SJCRH30 (cell line): ENCODE measurements at places on chromosomes 2 and 18. TPM values are rescaled to one million over a fixed set of nuclear protein-coding genes. Genes with fewer than 3 reads are reported as not detected.

GRCh38 chr2:85853499-85854165 lies 35.2 kb downstream of the ST3GAL5 start:
- H3K4me3 ChIP-seq: no peak overlapping the region
- no peaks in the 10 kb centered on the region for H3K4me1 ChIP-seq
- no peak overlapping the region for H3K27ac ChIP-seq
- no peaks in the 10 kb centered on the region for H3K27me3 ChIP-seq
- H3K36me3 ChIP-seq: peaks cover 84% of the 10 kb centered on the region
- no peak for DNase-seq

DNA sequence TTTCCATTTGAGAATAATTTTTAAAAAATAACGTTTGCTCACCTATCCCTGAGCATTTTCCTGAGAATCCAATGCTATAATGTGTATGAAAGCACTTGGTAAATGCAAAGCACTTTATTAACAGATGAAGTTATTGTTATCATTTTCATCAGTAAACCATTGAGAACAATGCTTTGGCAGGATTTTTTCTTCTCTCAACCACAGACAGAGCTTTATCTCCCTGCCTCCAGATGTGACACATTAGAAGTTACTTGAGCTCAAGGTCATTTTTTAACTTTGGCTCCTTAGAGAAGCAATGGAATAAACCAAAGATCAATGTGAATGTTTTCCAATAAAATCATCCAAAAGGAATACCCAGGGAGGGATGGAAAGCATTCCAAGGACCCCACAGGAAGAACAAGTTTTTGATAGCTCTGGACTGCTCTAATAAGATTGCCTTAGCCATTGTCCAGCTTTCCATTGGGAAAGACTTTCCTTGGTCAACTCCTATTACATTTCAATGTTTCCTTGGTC lies 118.9 kb upstream of the NT5C1B start:
- no peaks in the 10 kb centered on the region for H3K27me3 ChIP-seq
- no peak overlapping the region for H3K4me3 ChIP-seq
- H3K4me1 ChIP-seq: no peaks in the 10 kb centered on the region; the same call in 1 of the 2 replicates
- no peaks in the 10 kb centered on the region for H3K36me3 ChIP-seq
- DNase-seq: no peak
- H3K27ac ChIP-seq: no peak overlapping the region

TXNL4A gene
- 59.4 and 60.7 TPM in 2 replicates for total RNA-seq

- no peak overlapping the region for H3K4me3 ChIP-seq
- H3K36me3 ChIP-seq: no peaks in the 10 kb centered on the region
- no peak for DNase-seq
- H3K27ac ChIP-seq: no peak overlapping the region
These were observed 117.4 kb downstream of the CDCA7 start for GRCh38 chr2:173472112-173472511.

DNA sequence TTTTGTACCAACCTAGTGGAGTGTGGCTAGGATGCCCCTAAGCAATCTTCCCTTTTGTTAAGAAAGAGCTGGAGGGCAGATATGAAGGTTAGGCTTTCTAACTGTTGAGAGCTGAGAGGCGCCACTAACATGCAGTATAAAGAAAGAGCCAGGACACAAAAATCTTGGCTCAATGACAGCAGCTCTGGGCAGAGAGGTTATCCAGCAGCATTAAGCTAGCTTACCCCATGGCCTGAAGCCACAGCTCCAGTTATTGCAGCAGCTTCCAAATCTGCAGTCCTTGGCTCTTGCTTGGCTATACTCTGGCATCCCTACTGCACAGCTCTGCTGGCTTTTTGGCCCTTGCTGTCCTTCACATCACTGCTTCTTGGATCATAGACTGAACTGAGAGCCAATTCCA lies 213.4 kb downstream of the GPD2 start:
- H3K27me3 ChIP-seq: no peaks in the 10 kb centered on the region
- H3K4me3 ChIP-seq: no peak overlapping the region
- DNase-seq: peak; percentile 16
- H3K27ac ChIP-seq: no peak overlapping the region

- H3K36me3 ChIP-seq: peaks cover 19% of the 10 kb centered on the region
- DNase-seq: no peak
- no peak overlapping the region for H3K27ac ChIP-seq
- no peaks in the 10 kb centered on the region for H3K27me3 ChIP-seq
- no peak overlapping the region for H3K4me3 ChIP-seq
- H3K4me1 ChIP-seq: no peaks in the 10 kb centered on the region; the same call in 1 of the 2 replicates
These were observed 44.8 kb downstream of the REL start for GRCh38 chr2:60925994-60926740.

DNA sequence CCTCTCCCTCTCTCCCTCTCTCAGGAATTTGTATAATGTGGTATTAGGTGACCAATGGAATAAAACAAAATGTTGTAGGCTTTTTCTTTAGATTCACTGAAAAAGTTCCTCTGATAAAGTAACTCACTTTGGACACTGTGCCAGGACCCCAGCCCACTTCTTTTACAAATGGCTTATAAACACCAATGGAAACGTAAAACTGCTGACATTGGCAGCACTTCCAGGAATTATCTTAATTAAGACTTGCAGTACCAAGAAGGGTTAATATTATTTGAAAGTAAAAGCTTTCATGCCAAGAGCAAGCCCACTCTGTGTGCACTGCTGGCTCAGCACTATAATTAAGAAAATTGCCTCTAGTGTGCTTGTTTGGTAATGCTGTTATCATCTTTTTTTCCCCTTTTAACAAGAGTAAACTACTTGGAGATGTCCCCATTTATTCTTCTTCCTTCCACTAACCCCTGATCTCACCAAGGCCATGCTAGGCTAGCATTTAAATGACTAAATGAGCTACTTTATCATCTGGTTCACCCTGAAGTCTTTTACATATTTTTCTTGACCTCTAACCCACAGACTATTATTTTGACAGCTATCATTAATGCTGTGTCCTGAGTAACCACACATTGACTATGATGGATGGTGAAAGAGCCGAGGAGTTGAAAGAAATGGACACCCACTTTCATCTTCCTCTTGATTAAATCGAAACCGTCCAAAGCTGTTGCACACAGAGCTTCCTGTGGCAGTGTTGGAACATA lies 232.2 kb upstream of the ETAA1 start:
- no peak for DNase-seq
- H3K27me3 ChIP-seq: no peaks in the 10 kb centered on the region
- H3K4me1 ChIP-seq: no peaks in the 10 kb centered on the region
- H3K27ac ChIP-seq: no peak overlapping the region
- H3K36me3 ChIP-seq: no peaks in the 10 kb centered on the region

DNA sequence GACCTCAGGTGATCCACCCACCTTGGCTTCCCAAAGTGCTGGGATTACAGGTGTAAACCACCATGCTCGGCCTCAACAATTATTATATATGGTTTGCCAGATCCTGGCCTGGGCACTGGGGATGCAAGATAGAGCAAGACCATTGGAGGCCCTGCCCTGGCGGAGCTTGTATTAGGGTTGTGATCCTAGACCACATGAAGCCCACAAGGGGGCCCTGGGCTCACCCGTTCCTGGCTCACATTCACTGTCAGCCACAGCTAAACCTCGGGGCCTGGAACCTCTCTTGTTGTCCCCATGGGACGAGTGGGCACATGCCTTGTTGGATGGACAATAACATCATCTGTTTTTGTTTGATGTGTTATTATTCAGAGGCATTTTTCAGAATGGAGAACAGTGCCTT lies 14.9 kb downstream of the HPCAL1 start:
- no peak for DNase-seq
- no peaks in the 10 kb centered on the region for H3K4me1 ChIP-seq
- H3K27ac ChIP-seq: no peak overlapping the region
- H3K27me3 ChIP-seq: no peaks in the 10 kb centered on the region
- H3K36me3 ChIP-seq: no peaks in the 10 kb centered on the region

DNA sequence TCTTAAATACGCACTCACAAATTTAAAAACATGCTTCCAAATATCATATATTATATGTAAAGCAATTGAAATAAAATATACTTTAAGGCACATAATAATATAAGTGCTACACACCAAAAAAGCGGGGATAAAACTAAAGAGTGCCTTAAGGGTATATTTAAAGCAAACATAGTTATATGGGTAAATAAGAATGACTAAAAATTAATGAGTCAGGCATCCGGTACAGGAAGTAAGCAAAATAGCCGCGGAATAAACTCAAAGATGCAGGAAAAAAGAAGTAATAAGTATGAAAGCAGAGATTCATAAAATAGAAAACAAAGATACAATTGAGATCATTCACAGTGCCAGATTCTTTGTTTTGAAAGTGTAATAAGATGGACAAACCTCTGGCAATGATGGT lies 503.5 kb upstream of the SOX11 start:
- H3K4me1 ChIP-seq: no peaks in the 10 kb centered on the region
- H3K27ac ChIP-seq: no peak overlapping the region
- no peaks in the 10 kb centered on the region for H3K27me3 ChIP-seq
- H3K4me3 ChIP-seq: no peak overlapping the region
- DNase-seq: no peak
- no peaks in the 10 kb centered on the region; the same call in 1 of the 2 replicates for H3K36me3 ChIP-seq

- H3K36me3 ChIP-seq: peaks cover 3% of the 10 kb centered on the region; the same call in 1 of the 2 replicates
- no peaks in the 10 kb centered on the region for H3K27me3 ChIP-seq
- no peak overlapping the region for H3K27ac ChIP-seq
- H3K4me1 ChIP-seq: 0 out of 2 replicates have a peak, but pooled peaks cover 4% of the 10 kb centered on the region
- no peak for DNase-seq
These were observed 120.9 kb upstream of the TTN start for GRCh38 chr2:178928077-178928476.

GRCh38 chr18:4385876-4386275 lies 69.2 kb downstream of the DLGAP1 start:
- H3K27ac ChIP-seq: no peak overlapping the region
- DNase-seq: no peak
- H3K27me3 ChIP-seq: no peaks in the 10 kb centered on the region
- no peaks in the 10 kb centered on the region for H3K4me1 ChIP-seq
- no peak overlapping the region for H3K4me3 ChIP-seq

- H3K27ac ChIP-seq: no peak overlapping the region
- H3K4me3 ChIP-seq: no peak overlapping the region
These were observed 50.4 kb downstream of the LDLRAD4 start for GRCh38 chr18:13269013-13269280.

ANKRD36 gene
- 15.4 and 27.1 TPM in 2 replicates for total RNA-seq

DNA sequence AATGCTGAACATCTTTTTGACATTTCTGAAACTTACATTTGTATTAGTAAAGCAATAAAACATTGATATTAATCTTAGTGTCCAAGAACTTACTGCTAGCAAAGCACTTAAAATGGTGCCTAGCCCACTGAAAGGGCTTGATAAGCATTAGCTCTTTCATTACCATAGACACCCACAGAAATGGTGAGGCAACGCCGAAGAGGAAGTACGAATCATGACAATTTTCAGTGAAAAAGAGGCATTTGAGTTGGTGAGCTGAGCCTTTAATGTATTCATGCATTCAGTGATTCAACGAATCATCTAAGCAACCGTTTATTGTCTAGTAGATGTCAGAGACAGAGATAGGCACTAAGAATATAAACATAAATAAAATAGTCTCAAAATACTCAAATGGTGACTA lies 101.1 kb downstream of the PIGN start:
- H3K4me1 ChIP-seq: no peaks in the 10 kb centered on the region
- no peak for DNase-seq
- no peak overlapping the region for H3K4me3 ChIP-seq
- no peaks in the 10 kb centered on the region for H3K27me3 ChIP-seq

NEU2 gene
- total RNA-seq: not detected in 2 replicates

DNA sequence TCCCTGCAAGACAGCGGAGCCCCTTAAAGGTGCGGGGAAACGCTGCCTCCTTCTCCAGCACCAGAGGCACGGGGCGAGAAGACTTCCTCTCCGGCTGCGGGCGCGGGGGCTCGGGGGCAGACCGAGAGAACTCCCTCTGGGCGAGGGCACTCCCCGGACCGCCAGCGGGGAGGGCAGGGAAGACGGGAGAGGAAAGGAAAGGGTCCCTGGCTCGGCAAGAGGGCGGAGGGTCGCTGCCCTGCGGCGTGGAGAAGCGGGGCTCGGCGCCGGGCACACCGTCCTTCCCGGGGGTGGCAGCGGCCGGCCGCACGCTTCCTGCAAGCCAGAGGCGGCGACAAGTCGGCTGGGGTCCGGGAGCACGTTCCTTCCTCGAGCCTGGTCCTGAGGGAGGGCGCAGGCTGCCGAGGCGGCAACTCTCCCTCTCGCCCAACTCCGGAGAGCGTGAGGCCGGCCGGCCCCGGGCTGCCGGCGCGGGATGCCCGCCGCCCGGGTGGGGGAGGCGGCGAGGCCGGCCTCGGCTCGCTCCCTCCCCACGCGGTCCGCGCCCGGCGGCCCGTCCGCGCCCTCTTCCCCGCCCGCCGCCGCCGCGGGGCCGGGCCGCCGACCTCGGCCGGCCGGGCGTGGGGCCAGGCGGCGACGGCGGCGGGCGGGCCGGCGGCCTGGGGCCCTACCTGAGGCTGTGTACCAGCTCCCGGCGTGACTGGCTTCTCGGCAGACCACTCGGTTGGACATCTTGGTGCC lies 1.1 kb downstream of the MEMO1 start:
- peak overlapping the region; percentile 44 for H3K27ac ChIP-seq
- peak overlapping the region; percentile 85 for H3K4me3 ChIP-seq
- H3K36me3 ChIP-seq: 0 out of 2 replicates have a peak, but pooled peaks cover 4% of the 10 kb centered on the region
- no peaks in the 10 kb centered on the region for H3K27me3 ChIP-seq
- DNase-seq: peak; percentile 60

DNA sequence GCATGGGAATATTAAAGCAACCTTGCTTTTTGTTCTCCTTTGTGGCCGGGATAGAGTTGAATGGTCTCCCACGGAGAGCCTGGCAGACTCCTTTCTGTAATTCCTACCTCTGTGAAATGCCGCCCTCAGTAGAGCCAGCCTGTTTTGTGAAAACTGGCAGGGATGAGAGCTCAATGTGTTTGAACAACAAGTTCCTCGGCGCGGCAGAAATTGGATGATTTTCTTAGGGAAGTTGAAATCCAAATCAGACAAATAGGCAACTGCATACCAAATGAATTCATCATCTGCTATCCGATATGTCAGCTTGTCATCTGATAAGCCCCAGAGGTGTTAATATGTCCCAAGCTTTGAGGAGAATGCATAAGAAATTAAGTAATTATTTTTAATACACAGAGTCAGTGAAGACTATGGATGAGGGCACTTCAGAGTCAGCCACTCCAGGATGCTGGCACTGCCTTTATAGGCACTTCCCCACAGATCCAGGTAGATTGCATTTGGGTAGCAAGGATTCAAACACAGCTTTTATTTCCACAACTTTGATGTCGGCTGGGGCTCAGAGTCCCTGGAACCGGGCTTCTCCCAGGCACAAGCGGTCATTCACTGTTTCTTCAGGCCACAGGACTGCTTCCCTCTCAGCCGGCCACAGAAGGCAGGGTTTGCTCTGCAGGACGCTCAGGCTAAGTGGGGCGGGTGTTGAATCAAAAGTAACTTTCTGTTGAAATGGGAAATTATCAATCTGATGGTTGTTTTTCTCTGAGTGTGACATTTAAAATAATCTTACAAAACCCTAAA lies 82.8 kb upstream of the REV1 start:
- H3K27me3 ChIP-seq: peaks cover 4% of the 10 kb centered on the region; the same call in 1 of the 2 replicates
- H3K36me3 ChIP-seq: no peaks in the 10 kb centered on the region
- no peak overlapping the region for H3K27ac ChIP-seq
- no peak overlapping the region for H3K4me3 ChIP-seq

GRCh38 chr18:21663578-21663977 lies 41.0 kb downstream of the ABHD3 start:
- no peaks in the 10 kb centered on the region for H3K27me3 ChIP-seq
- no peak for DNase-seq
- no peaks in the 10 kb centered on the region for H3K4me1 ChIP-seq
- H3K4me3 ChIP-seq: no peak overlapping the region
